ENCODE measurements at places on chromosomes 13 and 19.

DNA sequence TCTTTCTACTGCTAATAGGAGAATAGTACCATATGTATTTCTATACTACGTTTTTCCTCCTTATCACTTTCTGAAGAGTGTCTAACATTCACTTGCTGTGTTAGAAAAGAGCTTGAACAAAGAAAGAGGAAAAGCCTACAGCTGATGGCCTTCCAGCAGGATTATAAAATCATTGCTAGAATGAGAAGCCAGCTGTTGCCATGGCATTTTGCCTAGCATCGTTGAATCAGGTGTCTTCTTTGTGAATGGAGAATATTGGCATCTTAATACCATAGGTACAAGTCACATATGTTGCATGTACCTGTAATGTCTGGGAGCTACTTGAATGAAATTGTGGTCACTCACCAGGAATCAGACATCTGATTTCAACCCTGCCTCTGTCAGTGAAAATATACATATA, 1174.9 kb downstream of the PCDH17 start:
- DNase-seq = no peak

GRCh38 chr19:28264556-28264955, 948.4 kb downstream of the UQCRFS1 start:
- DNase-seq = no peak

GRCh38 chr13:99873832-99874430, 97.6 kb downstream of the ZIC5 start:
- DNase-seq = no peak

DNA sequence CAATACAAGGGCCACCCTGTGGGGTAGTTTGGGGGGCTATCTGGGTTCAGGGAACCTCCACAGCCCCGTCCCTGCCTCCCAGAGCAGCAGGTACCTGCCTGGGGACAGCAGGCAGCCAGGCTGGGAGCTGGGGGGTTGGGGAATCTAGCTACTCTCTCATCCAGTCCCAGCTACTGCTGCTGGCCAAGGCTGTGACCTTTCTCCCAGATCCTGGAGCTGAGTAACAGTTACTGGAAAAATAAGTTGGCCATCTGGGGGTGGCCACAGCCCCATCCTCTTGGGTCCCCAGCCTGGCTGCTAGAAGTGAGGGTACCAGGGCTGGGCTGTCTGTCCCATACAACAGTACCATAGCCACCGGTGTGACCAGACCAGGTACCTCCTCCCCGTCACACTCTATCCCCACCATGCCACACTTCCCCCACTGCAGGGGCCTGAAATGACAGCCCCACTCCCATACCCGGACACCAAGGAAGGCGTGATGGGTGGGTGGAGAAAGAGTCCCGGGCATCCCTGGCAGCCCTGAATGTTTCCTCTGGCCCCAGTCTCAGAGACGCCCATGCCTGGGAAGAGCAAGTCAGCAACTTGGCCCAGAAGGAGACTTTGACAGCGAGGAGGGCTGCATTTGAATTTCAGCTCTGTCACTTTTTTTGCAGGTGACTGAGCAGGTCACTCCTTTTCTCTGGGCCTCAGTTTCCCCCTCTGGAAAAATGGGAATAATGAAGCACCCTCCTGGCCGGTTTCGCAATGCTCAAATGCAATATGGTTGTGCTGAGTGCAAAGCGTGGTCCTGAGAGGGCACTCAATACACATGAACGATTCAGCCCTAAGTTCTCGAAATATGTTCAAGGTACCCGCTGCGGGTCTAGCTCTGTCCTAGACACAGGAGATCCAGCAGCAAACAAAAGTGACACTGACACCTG, 30.7 kb upstream of the NFIC start:
- no peak for DNase-seq

DNA sequence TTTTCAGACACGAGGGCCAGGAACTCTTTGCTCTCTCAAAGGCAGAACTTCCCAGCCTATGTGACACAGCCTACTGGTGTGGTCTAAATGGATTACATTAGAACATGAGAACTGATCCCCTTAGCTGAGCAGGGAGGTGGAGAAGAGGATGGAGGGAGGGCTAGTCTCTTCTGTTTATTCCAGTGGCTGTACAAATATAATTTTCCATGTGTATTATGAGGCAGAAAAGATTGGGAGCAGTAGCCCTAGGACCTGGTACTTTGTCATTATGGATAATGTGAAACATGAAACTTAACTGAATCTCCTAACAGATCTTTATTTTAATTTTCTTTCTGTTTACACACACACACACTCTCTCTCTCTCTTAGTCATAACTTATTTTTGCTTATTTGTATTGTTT, 82.1 kb downstream of the WDFY2 start:
- no peak for DNase-seq

GRCh38 chr19:13001502-13002165, 6.4 kb downstream of the NFIX start:
- no peak for DNase-seq

- peak; percentile 37 for DNase-seq
Measured at GRCh38 chr19:15864824-15865223, 33.0 kb downstream of the CYP4F2 start.

DNA sequence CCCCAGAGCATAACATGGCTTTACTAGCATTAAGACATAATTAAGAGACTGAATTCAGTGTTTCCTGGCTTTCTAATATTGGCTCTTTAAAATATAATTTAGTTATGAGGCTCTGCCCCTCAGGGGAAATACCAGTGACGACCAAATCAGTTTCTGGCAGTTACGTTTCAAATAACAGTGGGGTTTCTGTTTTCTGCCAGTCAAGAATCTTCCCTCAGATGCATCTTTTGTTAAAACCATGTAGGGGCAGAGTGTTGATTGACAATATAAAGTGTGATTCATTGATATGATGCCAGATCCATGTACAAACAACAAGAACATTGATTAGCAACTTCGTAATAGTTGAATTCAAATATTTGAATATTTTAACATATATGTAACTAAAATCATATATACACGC, 1169.7 kb downstream of the DIAPH3 start:
- DNase-seq = no peak

DNA sequence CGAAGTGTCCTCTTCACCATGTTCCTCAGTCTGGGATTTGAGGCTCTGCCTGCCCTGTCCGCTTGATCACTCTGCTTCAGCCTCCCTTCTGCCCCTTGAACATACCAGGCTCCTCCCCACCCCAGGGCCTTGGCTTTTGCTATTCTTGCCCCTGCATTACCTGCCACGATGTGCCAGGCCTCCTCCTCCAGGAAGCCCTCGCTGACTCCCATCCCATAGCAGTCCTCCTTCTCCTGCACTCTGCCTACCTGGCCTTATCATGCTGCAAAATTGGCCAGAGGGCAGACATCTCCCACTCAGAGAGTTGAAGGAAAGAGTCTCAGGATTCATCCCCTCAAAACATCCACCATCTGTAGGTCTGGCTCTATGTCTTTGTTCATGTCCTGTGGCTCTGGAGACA, 2.2 kb downstream of the YJEFN3 start:
- no peak for DNase-seq

- DNase-seq = no peak
Measured at GRCh38 chr19:19305696-19306095, 14.6 kb downstream of the SUGP1 start.

- DNase-seq = no peak
Measured at GRCh38 chr13:70784207-70784989, 676.1 kb upstream of the KLHL1 start.

- no peak for DNase-seq
Measured at GRCh38 chr19:38718747-38719543, 25.3 kb downstream of the CAPN12 start.

Data from KBM-7 (cell line).